Esophagus muscularis mucosa (tissue), 4 donors: ENCODE measurements at places on chromosomes 13 and 19. TPM values are rescaled to one million over a fixed set of nuclear protein-coding genes. Genes with fewer than 3 reads are reported as not detected.

Gene KIR2DL4
- not detected for total RNA-seq

Gene ACP7
- total RNA-seq, result not detected

DNA sequence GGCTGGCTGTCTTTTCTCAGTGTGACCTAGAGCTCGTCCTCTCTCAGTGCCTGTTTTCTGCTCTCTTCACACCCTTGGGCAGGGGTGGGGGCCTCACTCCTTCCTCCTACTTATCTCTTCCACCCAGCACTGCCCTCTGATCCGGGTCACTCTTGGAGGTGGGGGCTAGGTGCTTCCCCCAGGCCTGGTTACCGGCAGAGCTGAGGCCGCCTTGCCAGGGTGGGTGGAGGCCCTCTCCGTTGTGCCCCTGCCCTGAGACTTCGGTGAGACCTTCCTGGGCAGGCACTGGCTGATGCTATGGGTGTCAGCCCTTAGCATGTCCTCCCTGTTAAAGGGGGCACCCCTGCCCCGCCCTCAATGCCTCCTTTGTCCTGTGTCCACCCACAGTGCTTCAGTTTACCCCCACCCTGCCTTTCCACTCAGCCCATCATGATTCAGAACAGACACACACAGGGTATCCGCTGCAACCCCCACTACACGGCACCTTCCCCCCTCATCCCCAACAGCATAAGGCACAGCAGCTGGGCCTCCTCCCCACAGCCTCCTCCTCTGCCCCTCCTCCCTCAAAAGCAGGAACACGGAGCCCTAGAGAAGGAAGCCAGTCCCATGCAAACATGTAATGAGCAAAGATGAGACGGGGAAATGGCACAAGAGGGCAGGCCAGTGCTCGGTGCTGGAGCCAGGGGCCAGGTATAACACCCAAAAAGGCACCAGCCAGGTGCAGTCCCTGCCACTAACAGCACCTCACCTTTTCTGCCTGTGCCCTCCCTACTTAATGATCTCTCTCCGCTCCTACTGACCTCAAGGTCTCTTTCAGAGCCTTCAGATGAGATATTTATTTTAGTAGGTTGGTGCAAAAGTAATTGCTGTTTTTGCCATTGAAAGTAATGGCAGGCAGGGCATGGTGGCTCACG, 9.8 kb downstream of the ZGLP1 start:
- no peaks in the 10 kb centered on the region for H3K36me3 ChIP-seq
- peaks cover 23% of the 10 kb centered on the region for H3K27me3 ChIP-seq
- DNase-seq, result no peak
- no peak overlapping the region for H3K27ac ChIP-seq

GRCh38 chr19:13076787-13077186, 25.9 kb downstream of the LYL1 start:
- H3K36me3 ChIP-seq, result peaks cover 69% of the 10 kb centered on the region
- no peak for DNase-seq
- H3K4me3 ChIP-seq, result no peak overlapping the region

DNA sequence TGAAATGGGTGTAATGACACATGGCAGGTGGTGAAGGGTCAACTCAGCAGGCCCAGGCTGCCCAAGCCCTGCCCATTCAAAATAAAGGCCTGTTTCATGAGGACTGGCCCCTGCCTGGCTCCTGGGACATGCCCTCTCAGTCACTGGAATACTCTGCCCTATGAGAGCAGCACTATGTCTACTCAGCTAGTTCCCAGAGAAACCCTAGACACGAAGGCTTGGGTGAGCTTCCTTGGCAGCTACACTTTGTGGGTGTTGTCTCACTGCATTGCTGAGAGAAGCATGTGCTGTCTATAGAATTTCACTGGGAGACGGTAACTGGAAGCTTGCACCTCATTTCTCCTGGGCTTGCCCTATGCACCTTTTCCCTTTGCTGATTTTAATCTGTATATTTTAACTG, 752.8 kb downstream of the LIG4 start:
- no peaks in the 10 kb centered on the region for H3K36me3 ChIP-seq
- H3K27ac ChIP-seq, result no peak overlapping the region
- DNase-seq, result no peak
- H3K4me1 ChIP-seq, result no peaks in the 10 kb centered on the region
- no peak overlapping the region for H3K4me3 ChIP-seq
